Transverse colon (tissue), 4 donors: ENCODE measurements at places on chromosomes 16 and 17.

DNA sequence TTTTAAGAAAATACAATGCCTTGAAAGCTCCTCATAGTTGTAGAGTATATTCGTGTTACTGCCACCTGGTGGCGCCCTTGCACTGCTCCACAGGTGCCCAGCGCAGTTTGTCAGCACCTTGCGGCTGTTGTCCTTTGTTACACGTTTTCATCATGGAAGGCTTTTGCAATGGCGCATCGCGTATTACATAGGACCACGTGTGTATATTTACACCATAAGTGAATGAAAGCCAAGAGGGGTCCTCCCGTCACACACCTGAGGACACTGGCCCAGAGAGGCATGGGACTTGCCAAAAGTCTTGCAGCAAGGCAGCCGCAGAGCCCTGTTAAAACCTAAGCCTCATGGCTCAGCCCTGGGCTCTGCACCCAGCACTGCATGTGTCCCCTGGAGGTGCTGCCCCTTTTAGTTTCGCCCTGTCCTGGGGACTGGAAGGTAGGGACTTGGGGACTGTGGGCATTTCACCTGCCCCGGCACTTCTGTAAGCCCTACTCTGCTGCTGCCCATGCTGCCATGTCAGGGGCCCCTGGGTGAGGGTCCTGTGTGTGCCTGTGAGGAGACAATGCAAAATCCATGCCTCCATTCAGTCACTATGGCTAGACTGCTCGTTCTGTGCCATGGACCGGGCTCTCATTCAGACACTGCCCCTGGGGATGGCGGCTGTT lies 24.3 kb downstream of the POLR3E start:
- DNase-seq = peak; percentile 76

DNA sequence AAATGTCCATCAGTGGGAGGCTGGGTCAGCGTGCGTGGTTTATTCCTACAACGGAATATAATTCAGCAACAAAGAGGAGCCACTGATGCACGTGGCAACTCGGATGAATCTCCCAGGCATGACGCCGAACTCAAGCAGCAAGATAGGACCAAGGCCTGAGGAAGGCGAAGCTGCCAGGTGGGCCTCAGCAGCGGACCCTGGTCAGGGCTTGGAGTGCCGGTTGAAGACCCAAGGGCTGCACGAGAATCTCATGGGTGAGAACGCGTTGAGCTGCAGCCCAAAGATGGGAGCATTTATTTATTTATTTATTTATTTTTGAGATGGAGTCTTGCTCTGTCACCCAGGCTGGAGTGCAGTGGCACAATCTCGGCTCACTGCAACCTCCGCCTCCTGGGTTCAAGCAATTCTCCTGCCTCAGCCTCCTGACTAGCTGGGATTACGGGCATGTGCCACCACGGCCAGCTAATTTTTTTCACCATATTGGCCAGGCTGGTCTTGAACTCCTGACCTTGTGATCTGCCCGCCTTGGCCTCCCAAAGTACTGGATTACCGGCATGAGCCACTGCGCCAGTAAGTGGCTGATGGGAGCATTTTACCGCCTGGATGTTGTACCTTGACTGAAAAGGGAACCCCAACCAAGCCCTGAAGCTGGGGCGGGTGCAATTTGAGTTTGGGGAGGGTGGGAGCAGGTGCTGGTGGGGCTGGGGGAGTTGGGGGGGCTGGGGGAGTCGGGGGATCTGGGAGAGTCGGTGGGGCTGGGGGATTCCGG lies 18.1 kb upstream of the BAHCC1 start:
- no peak for DNase-seq

GRCh38 chr16:57998992-57999365 lies 1.5 kb downstream of the ZNF319 start:
- no peak for DNase-seq

- no peak for DNase-seq
Observed at GRCh38 chr17:12637015-12637414, 28.7 kb upstream of the MYOCD start.

DNA sequence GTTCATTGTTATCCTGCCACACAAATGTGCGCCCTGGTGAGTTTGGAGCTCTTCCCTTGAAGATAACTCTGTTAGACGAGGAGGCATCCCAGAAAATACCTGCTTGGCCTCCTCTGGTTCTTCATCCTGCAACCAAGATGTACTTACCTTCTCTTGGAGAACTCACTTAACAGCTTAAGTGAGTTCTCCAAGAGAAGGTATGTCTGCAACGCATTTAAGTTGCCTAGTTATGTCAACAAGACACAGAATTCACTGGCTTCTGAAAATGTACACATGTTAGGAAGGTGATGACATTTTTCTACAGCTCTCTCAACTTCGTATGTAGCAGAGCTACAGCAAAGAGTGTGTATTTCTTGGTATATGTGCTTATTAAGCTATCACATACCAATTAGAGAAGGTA lies 78.6 kb upstream of the NOG start:
- DNase-seq = no peak

GRCh38 chr17:83200231-83200699 lies 120.9 kb downstream of the METRNL start:
- DNase-seq = peak; percentile 63
